Right forelimb (tissue), 1 donor: ENCODE measurements at places on chromosomes 12 and 14.
A peak's percentile ranks its signal among the peaks of the same experiment; 100 is the strongest.

DNA sequence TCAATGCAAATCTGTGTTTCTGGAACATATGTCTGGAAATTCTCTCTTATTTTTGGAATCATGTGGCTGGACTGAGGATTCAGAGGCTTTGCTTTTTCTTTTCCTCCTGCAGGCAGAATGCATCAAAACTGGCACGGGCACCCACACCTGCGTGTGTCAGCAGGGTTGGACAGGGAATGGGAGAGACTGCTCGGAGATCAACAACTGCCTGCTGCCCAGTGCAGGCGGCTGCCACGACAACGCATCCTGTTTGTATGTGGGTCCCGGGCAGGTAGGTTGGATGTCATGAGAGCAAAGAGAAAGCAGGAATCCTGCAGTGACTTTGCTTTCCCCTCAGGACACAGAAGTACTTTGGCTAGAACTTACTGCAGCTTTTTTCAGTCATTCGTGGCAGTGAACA is 90.3 kb downstream of the STAB2 start:
- no peak for DNase-seq

- DNase-seq, result no peak
Observed at GRCh38 chr12:52606581-52607218, 5.4 kb upstream of the KRT72 start.

GRCh38 chr14:100827101-100828021 is 1.4 kb downstream of the MEG3 start:
- peak; percentile 84 for DNase-seq

- DNase-seq, result no peak
Observed at GRCh38 chr12:85182699-85183098, 97.3 kb upstream of the ALX1 start.
